Sigmoid colon (tissue), 7 donors: ENCODE measurements at places on chromosomes 11 and 22. TPM values are rescaled to one million over a fixed set of nuclear protein-coding genes. Genes with fewer than 3 reads are reported as not detected.

DNA sequence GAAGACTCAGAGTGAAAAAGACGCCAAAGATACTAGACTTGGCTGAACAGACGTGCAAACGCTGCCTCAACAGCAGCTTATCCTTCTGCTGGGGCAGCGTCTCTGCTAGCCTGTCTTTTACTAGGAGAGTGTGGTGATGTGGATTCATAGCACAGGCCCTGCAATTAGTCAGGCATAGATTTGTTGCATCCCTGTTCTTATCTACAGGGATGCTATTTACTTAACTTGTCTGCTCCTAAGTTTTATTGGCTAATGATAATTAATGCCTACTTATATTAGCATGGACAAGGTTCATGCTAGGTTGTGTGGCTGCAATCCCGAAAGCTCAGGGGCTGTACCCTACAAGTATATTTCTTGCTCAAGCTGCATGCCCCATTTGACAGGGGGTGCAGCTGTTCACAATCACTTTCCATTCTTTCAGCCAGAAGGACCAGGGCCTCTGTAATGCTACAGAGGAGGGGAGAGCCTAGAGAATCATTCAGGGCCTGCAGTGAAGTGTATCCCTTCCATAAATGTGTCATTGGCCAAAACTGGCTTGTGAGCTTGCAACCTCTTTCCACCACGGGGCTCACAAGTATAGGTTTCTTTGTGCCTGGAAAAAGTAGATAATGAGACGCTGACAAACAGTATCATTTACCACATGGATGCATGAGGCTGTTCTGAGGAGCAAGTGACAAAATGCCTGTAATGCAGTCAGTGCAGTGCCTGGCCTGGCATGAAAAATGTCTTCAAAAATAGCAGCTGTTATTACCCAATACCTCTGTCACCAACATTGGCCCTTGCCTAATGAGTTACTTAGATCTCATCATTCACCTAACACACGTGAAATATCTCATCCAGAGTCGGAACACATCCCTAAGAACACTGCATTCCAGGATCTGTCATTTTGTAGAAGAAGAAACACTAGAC, 685.8 kb upstream of the API5 start:
- H3K27me3 ChIP-seq: no peaks in the 10 kb centered on the region
- no peak for DNase-seq
- H3K4me3 ChIP-seq: no peak overlapping the region
- H3K4me1 ChIP-seq: no peaks in the 10 kb centered on the region
- no peaks in the 10 kb centered on the region for H3K36me3 ChIP-seq
- H3K27ac ChIP-seq: no peak overlapping the region

GRCh38 chr11:33005175-33005574, 10.5 kb upstream of the DEPDC7 start:
- H3K4me1 ChIP-seq: peaks cover 9% of the 10 kb centered on the region
- no peak overlapping the region for H3K4me3 ChIP-seq
- DNase-seq: no peak
- H3K27me3 ChIP-seq: no peaks in the 10 kb centered on the region
- no peaks in the 10 kb centered on the region for H3K36me3 ChIP-seq

- H3K4me1 ChIP-seq: peaks cover 18% of the 10 kb centered on the region
- no peak for DNase-seq
- H3K27me3 ChIP-seq: no peaks in the 10 kb centered on the region
Measured at GRCh38 chr11:86747801-86748200, 52.5 kb upstream of the PRSS23 start.

DNA sequence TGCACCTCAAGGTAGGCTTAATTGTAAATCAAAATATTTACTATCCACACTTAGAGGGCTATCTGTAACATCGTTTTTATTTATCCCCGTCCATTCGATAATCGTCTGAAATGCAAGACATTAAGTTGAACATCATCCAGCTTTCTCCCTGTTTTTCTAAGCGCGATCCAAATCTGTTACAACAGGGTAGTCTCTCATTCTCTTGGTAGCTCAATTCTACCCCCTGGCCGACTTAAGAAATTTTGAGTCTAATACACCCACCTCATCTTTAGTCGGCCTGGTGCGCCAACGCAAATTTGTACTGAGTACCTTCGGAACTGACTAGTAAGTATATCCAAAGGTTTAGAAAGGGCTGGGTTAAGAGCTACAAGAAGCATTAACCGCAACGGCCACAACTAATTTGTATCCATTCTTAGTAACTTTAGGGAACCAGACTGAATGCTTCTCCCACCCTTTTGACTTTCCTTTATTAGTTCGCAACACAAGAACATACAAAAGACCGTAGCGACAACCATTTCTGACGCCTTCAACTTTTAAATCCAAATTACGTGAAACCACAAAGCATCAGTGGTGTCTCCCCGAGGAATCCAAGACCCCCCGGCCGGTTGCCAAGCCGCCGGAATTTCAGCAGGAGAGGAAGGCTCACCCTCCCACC, 1.0 kb upstream of the ZNF143 start:
- H3K4me3 ChIP-seq: peak overlapping the region; percentile 95
- H3K27me3 ChIP-seq: no peaks in the 10 kb centered on the region
- peak overlapping the region; percentile 100 for H3K27ac ChIP-seq
- no peaks in the 10 kb centered on the region for H3K36me3 ChIP-seq

DNA sequence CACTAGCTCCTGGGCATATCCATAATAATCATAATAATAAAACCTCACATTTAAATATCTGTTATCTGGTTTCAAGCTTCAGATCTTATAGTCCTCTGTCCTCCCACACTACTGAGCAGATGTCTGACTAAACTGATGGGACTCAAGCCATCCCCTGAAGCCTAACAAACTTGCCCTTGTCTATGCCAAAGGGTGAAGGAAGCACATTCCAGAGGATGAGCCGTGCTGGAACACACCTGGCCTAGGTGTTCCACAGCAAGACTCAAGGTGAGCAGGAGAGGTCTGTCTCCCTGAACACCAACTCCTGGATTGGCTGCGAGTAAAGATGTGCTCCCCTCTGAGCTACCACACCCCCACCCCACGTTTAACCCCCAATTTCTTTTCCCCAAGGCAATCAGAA, 14.7 kb downstream of the SCUBE2 start:
- no peaks in the 10 kb centered on the region for H3K36me3 ChIP-seq
- no peak for DNase-seq
- H3K4me3 ChIP-seq: no peak overlapping the region
- peak overlapping the region; percentile 74 for H3K27ac ChIP-seq

- H3K36me3 ChIP-seq: no peaks in the 10 kb centered on the region
- no peaks in the 10 kb centered on the region for H3K27me3 ChIP-seq
- DNase-seq: no peak
- no peak overlapping the region for H3K4me3 ChIP-seq
- H3K4me1 ChIP-seq: no peaks in the 10 kb centered on the region
- H3K27ac ChIP-seq: no peak overlapping the region
Measured at GRCh38 chr11:55263081-55263480, 1.1 kb downstream of the TRIM48 start.

GRCh38 chr11:65817835-65818680, 15.7 kb upstream of the SNX32 start:
- H3K27ac ChIP-seq: peak overlapping the region; percentile 74
- H3K27me3 ChIP-seq: no peaks in the 10 kb centered on the region
- peaks cover 9% of the 10 kb centered on the region for H3K4me1 ChIP-seq
- peak; percentile 95 for DNase-seq

The MUC6 gene
- polyA plus RNA-seq: 0.04 TPM

The DRICH1 gene
- polyA plus RNA-seq: 0.50 TPM

The RBMXL2 gene
- polyA plus RNA-seq: 0.03 TPM
